ENCODE measurements at places on chromosomes 16 and 17. TPM values are rescaled to one million over a fixed set of nuclear protein-coding genes. Genes with fewer than 3 reads are reported as not detected.

Gene CHP2
- polyA plus RNA-seq, result not detected

Gene GAST
- not detected for polyA plus RNA-seq

Gene MFSD11
- 17.0 TPM for polyA plus RNA-seq

Gene RAB26
- 3.7 TPM for polyA plus RNA-seq

Gene PRSS21
- 79.4 TPM for polyA plus RNA-seq

Gene DBF4B
- polyA plus RNA-seq, result 17.3 TPM

Gene TBC1D3K
- not detected for polyA plus RNA-seq

Gene SPNS3
- polyA plus RNA-seq, result 1.2 TPM

Gene TBC1D3I
- 0.12 TPM for polyA plus RNA-seq
